ENCODE measurements at places on chromosomes 5 and 9. TPM values are rescaled to one million over a fixed set of nuclear protein-coding genes. Genes with fewer than 3 reads are reported as not detected.

Gene TPPP
- polyA plus RNA-seq, result 0.07 TPM

Gene SPATA31D4
- not detected for polyA plus RNA-seq

Gene MLANA
- not detected for polyA plus RNA-seq

DNA sequence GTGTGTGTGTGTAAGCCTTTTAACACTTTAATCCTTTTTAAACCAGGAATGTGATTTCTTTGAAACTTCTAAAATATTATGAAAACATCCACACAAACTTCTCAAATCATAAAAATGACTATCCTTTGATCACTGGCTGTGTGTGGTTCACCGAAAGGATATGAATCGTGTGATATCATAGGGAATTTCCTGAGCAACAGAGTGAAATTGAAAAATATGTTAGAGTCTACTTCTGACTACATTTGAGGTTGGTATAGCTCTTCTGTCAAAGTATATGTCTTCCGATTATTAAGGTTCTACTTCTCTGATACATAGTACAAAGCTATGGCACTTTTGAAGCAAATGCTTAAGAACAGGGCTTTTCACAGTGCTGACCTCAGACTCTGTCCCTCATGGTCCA lies 40.3 kb downstream of the RGMB start:
- DNase-seq, result no peak

DNA sequence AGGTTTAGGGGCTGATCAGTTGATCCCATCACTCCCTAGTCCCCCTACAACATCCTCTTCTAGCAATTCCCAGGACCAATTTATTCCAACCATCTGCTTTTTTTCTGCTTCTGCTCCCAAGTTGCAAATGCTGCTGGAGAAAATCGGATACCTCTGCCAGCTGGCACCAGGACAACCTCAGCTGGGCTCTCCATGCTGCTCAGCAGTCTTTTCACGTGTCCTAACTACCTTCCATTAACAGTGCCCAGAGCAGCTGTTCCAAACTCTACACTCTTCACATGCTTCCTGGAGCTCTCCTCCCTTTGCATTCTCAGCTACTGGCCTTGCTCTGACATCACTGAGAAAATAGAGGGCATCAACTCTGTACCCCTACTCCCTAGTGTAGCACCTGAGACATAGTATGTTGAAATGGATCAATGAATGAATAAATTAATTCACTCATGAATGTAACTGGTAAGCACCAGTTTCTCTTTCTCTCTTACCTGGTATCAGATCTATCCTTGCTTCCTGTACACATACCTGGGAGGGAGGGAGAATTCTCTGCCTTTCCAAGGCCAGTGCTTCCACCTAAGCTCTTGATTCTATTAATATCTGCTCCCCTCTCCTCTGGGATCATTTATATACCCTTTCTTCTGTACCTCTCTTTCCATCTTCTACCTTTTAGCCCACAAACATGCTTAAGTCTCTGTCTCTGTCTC lies 191.0 kb downstream of the RAB3C start:
- no peak for DNase-seq

DNA sequence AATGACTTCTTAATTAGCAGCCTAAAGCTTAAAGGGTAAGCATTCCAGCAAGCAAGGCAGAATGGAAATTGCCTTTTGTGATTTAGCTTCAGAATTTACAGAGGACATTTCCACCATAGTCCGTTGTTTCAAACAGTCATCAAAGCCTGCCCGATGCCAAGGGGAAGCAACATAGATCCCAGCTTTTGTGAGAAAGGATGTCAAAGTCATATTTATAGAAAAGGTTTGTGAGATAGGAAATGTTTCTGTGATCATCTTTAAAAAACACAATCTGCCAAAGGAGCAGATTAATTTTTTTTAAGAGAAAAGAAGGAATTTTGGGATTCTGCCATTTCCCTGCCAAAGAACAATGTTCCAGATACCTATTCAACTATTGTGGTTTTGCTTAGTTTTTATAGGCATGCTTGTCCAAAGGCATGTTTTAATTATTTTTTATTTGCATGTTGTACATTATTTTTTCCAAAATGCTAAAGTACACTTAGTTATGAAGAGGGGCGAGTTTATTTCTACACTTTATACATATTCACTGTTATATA lies 346.9 kb downstream of the ZNF608 start:
- no peak for DNase-seq

GRCh38 chr9:129776938-129777768 lies 24.3 kb upstream of the PTGES start:
- peak; percentile 97 for DNase-seq

GRCh38 chr5:119377066-119377465 lies 21.2 kb downstream of the TNFAIP8 start:
- no peak for DNase-seq

- no peak for DNase-seq
These were observed 50.2 kb upstream of the ZFAND5 start for GRCh38 chr9:72415163-72415562.

DNA sequence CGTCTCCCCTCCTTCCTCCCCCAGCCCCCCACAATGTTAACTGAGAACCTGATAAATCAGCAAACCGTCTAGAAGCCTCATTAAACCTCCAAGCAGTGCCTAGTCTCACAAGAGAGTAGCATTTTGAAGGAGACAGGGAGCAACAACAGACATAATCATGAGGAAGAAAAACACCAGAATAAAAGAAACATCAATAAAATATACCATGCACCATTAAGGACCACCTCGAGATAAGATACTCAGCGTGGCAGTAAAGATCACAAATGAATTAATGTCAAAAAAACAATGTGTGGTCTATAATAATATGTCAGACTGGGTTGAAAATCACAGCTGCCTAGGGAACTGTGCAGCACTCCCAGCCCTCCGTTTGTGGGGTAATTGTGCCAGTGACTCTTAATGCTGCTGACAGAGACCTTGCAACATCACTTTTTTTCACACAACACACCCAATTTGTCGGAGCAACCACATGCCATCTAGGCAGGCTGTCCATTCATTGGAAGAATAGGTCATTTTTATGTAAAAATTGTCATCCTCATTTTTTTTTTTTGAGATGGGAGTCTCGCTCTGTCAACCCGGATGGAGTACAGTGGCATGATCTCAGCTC lies 450.8 kb upstream of the WWC1 start:
- DNase-seq, result no peak

DNA sequence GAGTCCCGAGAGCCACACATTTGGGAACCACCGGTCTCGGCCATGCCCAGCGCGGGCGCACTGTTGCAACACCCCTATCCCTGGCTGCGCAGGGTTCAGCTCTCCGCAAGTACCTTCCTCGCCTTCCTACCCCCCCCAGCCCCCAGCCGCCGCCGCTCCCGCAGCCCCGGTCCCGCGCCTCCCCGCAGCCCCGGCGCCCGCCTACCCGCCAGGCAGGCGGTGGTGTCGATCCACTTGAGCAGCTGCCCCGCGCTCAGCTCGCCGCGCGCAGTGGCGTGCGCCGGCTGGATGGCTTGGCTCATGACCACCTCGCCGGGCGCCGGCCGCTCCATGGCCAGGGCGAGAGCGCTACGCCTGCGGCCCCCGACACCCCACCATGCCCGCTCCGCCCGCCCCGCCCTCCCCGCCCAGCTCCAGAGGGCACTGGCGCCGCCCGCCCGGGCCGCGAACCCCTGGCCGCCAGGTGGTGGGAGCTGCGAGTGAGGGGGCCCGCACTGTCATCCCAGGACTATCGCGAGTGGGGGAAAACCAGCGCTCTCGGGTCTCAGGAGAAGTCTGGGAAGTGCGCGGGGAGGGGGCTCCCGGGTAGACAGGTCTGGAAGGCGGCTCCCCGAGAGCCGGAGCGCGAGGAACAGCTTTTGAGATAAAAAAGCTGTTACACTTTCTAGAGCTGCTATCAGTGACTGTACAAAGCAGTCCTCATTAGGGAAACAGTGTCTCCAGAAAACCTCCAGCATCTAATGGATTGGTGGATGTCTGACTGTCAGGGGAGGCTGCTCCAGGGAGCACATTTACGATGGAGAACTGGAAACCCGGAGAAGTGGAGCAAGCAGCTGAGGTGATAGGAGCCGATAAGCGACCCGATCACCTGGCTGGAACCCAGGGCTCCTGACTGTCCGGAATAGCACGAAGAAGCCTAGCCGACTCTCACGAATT lies at the start of gene ACOT12:
Gene ACOT12 (minus strand): TSS at position 352 of the 936 bp plus-strand sequence. CDS start 20 bp downstream, at position 332.
- no peak for DNase-seq

GRCh38 chr5:123514615-123515355 lies 2.8 kb downstream of the CSNK1G3 start:
- no peak for DNase-seq

GRCh38 chr5:132856011-132856410 lies 10.3 kb downstream of the GDF9 start:
- DNase-seq, result no peak

DNA sequence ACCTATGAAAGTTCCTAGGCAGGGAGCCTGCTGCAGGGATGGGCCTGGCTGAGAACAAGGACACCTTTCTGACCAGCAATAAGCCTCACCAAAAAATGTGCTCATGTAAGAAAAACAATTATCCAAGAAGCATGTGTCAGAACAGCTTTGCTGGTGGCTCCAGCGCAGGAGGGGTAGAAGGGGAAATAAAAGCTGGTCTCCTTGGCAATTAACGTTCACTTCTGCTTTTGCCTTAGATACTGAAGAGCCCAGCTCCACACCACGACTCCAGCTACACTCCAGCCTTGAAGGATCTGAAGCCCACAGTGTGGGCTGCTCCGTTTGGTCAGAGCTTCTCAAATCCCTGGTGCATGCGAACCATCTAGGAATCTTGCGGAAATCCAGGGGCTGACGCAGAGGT lies 107.6 kb upstream of the PHYKPL start:
- DNase-seq, result no peak

- no peak for DNase-seq
These were observed 395.6 kb downstream of the DMAC1 start for GRCh38 chr9:7403839-7404487.

Measured in BJ (cell line).